NB4 (cell line): ENCODE measurements at places on chromosomes 2 and 18.

- no peak for DNase-seq
Measured at GRCh38 chr18:33212363-33212762, 228.2 kb downstream of the CCDC178 start.

GRCh38 chr2:128442053-128442751, 123.5 kb upstream of the HS6ST1 start:
- DNase-seq: peak; percentile 65

DNA sequence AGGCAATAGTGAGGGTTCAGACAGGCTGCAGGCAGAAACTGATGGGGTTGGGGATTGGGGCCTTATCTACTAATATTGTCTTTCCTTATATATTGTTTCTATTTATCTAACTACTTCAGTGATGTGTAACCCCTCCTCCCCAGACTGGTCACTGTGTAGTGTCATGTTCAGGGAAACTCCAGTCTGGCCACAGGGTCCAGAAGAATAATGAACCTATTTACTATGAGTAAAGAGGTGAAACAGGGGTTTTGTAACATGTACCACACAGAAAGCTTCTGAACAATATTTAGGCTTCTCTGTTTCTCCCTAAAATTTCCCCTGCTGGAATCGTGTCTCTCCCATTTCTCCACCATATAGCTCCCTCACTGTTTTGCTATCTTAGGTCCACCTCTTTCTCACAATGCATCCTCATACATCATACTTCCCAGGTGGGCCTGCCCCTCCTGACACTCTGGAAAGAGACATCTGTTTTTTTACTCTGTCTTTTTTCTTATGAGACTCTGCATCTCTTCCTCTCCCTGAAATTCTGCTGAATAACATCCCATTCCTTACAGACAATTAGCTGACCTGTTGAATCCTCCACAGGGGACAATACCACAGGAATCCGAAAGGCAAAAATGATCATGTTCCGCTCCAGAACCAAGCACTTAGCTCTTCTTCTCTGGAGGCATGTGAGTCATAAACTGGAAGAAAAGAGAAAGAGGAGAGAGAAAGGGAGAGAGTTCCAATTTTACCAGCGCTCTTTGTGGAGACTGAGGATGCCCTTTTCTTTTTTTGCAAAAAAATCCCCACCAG, 154.8 kb downstream of the ZEB2 start:
- no peak for DNase-seq

DNA sequence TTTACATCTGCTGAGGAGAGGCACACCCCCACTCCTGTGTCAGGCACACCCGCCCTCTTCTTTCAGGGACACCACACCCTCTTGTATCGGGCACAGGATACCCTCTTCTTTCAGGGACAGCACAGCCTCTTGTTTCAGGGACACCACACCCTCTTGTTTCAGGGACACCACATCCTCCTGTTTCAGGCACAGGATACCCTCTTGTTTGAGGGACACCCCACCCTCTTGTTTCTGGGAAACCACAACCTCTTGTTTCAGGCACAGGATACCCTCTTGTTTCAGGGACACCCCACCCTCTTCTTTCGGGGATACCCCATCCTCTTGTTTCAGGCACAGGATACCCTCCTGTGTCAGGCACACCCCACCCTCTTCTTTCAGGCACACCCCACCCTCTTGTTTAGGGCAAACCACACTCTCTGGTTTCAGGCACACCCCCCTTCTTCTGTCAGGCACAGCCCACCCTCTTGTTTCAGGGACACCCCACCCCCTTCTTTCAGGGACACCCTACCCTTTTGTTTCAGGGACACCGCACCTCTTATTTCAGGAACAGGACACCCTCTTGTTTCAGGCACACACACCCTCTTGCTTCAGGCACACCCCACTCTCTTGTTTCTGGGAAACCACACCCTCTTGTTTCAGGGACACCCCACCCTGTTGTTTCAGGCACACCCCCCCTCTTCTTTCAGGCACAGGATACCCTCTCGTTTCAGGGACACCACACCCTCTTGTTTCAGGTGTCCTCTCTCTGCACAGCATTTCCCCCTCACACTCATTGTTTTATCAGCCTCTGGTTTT, 96.2 kb downstream of the TPO start:
- DNase-seq: no peak

DNA sequence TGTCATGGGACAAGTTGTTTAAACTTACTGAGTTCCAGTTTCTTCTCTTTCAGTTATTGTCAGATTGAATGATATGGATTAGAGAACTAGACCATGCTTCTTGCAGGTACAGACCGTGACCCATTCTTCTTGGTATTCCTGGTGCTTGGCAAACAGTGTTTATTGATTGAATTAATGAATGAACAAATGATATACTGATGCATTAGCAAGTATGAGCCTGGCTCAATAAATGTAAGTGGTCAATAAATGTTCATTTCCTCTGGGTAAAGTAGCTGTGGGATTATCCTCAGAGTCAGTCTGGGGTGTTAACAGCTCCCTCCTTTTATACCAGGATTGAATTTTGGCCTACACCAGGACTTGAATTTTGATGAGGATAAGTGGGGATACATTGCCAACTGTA, 160.2 kb downstream of the ZEB2 start:
- no peak for DNase-seq

DNA sequence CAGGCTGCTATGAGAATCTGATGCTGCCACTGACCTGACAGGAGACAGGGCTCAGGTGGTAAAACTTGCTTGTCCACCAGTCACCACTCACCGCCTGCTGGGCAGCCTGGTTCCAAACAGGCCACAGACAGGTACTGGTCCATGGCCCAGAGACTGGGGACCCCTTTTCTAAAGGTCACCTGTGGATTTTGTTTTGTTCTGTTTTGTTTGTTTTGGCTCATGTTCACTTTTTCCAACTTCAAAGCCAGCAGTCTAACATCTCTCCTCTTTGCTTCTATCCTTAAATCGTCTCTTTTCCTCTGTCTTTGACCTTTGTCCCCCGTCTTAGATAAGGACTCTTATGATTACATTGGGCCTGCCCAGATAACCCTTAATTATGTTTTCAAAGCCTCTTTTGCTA, 3.3 kb upstream of the CERKL start:
- DNase-seq: no peak

DNA sequence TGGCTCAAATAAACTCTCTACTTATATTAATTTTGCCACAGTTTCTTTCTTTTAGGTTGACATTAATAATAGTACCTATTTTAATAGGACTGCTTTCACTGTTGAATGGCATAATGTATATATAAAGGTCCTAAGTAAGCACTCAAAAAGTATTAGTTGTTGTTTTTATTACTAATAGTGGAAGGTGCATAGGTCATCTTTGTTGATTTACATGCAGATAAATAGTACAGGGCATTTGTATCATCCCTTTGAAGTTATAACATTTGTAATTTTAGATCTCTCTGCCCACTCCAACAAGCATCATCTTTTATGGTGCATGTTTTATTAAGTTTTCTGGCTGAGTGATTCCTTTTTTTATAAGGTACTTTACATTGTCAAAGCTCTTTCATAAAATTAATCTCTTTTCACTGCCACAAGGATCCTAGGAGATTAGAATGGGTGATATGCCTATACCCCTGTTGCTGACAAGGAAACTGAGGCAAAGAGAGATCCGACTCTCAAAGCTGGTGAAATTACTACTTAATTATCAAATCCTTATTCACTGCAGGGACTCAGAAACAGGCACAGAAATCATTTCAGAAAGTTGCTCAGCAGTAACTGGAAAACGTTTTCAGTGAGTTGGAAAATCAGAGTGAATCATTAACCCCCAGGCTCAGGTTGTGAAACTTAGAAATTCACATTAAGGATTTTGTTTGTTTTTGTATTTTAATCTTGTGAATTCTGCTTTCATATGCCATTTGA, 299.6 kb downstream of the AGPS start:
- DNase-seq: no peak

GRCh38 chr18:9405130-9405529, 70.2 kb upstream of the RALBP1 start:
- no peak for DNase-seq

- DNase-seq: no peak
Measured at GRCh38 chr2:206031162-206031784, 54.7 kb downstream of the INO80D start.

GRCh38 chr2:78646533-78647364, 378.8 kb upstream of the REG3G start:
- DNase-seq: no peak

DNA sequence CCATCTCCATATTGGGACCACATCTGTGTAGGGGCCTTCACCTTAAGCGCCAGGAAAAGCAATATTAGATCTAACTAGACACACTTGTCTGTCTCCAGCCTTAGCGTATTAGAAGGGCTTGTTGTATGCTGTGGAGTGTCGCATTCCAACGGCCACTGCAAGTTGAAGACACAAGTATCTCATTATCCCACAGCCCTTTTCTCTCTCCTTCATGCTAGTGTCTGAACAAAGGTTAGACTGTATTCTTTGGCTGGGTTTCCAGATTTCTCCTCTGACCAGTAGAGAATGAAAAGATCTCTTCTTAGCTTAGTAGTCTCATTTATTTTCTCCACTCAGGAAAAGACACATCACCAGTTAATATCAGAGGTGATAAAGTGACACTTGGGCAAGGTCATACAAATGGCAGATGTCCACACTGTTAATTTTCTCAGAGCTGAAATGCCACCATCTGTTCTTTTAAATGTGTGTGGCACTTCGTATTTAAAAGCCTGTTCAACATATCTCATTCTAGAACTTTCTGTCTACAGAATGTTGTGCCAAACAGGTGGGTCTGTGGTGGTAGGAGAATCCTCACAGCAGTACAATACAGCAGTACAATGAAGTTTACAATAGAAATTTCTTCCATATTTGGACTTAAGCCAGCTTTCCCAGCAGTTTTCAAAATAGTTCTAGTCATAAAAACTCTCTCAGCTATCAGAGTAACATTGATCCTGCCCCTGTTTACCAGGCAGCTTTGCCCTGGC, 94.0 kb upstream of the ITGA6 start:
- DNase-seq: no peak

DNA sequence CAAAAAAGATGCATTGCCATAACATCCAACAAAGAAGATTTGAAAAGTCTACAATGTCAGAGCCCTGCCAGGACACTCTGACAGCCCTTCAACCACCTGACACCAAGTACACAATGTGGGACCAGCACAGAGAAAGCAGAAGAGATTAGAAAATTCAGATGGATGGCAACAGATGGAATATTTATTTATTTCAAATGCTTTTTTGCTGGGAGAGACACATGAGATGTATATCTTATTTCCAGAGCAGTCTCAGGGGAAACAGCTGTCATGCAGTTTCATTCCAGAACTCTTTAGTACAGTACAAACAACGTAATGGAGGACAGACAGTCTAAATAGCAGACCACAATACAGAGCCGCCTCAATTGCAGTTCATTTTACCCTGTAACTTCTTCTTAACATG, 110.1 kb downstream of the MAIP1 start:
- DNase-seq: no peak

DNA sequence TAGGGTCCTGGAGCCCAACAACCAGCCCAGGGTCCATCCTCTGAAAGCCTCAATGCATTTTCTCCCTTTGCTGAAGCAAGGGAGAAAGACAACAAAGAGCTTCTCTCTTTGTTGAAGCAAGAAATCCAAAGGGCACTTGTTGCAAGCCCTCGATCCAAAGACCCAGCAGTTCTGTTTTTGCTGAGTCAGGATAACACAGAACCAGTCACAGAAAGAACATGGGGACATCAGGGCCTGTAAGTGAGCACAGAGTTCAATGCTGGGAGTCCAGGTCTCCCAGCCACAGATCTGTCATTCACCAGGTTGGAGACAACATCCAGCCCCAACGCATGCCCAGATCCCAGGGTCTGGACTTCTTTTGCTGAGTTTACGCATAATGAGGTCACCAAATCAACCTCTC, 315.8 kb upstream of the KLHL29 start:
- DNase-seq: no peak

DNA sequence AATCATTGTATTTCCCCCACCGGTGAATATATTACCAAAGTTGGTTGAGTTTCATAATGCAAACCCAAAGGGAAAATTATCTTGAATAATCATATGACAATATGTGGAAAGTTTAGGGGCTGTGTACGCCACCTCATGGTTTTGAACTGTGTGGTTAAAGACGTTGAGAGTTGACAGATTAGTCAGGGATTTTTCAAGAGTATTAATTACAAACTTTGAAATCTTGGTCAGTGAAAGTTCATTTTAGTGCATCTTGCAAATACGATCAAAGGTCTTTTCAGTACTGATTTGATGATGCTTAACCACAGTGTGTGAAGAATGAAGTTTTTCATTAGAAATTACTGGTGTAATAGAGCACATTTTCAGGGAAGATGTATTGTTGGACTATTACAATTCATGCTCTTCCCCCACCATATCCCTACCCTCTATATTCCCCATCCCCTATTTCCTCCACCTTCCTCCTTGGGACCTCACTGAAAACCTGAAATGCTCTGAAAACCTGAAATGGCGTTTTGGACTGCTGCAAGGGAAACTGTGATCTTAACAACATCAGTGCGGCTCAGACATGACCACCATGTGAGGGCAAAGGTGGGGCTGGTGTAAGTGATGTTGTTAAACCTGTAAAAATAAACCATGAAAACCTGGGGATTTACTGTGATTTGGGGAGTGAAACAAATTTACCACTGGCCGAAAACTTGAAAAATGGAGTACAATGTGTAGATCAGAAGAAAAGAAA, 4.5 kb upstream of the BCL2L11 start:
- peak; percentile 42 for DNase-seq

- peak; percentile 56 for DNase-seq
Measured at GRCh38 chr18:74496508-74497323, 553 bp downstream of the CNDP2 start.

GRCh38 chr2:53660886-53661285, 106.7 kb upstream of the CHAC2 start:
- DNase-seq: no peak

DNA sequence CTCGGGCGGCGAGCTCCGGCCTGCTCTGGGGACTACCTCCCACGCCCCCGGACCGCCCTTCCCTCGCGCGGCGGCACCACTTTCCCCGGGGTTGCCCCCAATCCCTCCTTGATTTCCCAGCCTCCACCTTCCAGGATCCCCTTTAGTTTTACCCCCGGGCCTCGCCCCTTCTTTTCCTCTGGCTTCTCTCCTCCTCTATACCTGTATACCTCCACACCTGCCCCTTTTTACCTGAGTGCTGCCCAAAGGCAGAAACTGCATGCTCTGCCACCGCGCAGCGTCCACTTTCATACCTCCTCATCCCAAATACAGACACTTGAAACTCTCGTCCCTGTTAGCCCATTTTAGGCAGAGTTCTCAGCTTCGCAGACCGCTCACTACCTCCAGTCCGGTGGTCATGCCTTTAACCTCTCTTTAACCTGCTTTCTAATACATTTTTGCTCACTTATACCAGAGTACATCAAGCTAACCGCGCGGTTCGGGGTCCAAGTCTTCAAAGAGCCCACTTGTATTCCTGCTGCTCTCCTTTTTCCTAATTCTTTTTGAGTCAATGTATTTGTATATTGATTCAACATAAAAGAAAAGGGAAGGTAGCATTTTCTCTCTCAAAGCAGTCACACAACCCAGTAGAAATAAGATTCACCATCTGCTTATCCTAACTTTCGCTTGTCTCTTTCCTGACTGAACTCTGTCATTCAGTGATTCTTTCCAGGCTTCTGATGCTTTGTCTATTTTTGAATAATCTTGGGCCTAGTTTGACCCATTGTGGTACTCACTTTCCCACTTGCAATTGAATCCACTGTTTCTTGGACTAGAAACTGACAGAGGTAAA, 901 bp downstream of the SPOPL start:
- DNase-seq: peak; percentile 48

GRCh38 chr2:8656811-8657210, 25.0 kb upstream of the ID2 start:
- DNase-seq: no peak

GRCh38 chr2:55838653-55839052, 84.9 kb downstream of the EFEMP1 start:
- DNase-seq: no peak

- no peak for DNase-seq
Measured at GRCh38 chr2:16640001-16640700, 25.5 kb downstream of the CYRIA start.
